Activated T-cell treated with anti-CD3 and anti-CD28 coated beads for 24 hours (primary cell): ENCODE measurements at places on chromosomes 11 and 22.

- no peak for DNase-seq
These were observed 14.3 kb downstream of the TP53AIP1 start for GRCh38 chr11:128928400-128928799.

GRCh38 chr11:128328955-128329551 lies 258.3 kb downstream of the ETS1 start:
- no peak for DNase-seq

DNA sequence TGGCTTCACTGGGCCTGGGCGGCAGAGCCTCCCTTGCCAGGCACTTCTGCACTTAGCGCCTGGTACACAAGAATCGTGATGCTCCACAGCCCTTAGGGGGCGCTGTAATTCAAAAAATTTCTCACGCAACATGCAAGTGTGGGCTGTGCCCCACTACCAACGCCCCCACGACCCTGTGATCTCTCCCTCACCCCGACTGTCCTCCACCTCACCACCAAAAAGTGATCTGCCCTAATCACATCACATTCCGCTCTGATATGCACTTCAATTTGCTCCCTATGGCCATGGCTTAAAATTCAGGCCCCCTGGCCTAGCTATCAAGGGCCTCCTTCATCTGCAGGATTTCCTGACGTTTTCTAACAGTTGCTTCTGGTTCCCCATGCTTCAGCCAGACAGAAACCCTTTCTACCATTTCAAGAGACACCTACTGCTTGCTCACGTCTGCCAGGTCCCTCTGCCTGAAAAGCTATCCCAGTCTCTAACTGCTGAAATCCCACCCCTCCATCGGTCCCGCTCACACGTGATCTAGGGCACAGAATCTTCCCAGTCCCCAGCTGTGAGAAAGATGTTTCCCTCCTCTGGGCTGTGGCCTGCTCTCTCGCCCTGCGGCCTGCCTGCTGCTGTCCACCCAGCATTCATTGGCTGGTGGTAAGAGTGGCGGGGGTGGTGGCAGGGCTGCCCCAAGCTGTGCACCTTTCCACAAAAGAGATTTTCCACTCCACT lies 27.9 kb upstream of the LRRC32 start:
- no peak for DNase-seq

- DNase-seq = no peak
These were observed 195.3 kb upstream of the MTMR2 start for GRCh38 chr11:96119211-96119610.

GRCh38 chr11:7599209-7599608 lies 74.1 kb downstream of the CYB5R2 start:
- no peak for DNase-seq

DNA sequence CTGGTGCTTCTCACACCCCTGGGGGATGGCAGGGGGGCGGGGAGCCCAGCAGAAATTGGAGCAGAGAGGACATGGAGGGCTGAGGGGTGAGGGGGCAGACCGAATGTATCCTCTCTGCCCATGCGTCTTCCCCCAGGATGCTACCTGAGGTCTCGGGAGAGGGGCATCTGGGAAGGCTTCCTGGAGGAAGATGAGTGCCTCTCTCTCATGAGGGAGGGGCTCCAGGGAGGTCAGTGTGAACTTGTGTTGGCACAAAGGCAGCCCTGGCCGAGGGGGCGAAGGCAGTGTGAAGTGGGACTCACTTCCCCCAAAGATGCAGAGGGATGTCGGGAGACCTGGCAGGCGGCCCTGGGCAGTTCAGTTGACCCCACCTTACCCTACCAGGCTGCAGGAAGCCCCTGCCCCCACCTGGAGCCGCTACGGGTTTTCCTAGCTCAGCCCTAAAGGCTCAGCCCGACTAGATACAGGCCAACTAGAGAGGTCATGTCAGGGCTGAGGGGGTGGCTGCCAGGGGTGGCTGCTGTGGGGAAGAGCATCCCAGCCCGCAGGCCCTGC lies 10.4 kb downstream of the ASCL2 start:
- DNase-seq = no peak

DNA sequence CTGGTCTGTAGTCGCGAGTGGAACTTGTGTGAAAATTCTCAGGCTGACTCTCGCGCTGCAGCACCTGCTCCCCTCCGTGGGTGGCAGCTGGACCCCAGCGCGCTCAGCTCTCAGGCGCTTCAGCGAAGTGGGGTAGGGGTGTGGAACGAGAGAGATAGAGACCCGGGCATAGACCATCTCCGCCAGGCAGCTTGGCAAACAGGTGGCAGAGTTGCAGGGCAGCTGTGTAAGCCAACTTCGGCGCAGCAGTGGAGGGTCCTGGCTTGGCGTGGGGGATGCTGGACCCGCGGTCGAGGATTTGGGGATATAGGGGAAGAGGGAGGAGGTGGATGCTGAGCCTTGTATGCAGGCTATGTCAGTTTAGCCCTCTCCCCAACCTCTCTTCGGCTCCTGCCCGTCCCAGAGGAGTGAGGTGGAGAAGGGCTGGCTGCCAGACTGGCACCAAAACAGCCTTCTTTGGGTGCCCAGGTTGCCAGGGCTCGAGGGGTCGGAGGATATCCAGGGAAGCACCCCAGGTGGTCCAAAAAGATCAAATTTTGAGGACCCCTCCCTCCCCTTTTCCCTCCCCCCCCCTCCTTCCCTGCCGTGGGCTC lies 746 bp upstream of the CALCB start:
- no peak for DNase-seq

DNA sequence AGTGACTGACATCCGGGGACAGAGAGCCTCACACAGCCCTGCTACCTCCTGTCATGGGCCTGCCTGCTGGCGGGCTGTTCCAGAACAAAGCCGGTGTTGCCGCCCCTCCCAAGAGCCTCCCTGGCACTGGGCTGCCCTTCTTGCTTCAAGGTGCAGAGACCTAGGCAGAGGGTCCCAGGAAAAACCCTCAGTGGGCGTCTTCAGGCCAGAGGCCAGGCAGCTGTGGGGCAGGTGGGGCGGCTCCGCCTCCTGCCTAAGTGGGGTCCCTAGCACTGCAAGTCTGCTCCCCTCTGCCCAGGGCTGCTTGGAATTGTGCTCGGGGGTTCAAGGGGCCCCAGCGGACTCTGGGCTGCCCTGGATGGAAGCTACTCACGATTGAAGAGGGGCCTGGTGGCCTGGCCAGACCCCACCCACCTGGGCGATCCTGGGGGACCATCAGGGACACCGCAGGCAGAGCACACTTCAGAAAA lies 20.4 kb upstream of the GNB1L start:
- no peak for DNase-seq

GRCh38 chr11:61954851-61955421 lies 4.8 kb downstream of the BEST1 start:
- DNase-seq = no peak

DNA sequence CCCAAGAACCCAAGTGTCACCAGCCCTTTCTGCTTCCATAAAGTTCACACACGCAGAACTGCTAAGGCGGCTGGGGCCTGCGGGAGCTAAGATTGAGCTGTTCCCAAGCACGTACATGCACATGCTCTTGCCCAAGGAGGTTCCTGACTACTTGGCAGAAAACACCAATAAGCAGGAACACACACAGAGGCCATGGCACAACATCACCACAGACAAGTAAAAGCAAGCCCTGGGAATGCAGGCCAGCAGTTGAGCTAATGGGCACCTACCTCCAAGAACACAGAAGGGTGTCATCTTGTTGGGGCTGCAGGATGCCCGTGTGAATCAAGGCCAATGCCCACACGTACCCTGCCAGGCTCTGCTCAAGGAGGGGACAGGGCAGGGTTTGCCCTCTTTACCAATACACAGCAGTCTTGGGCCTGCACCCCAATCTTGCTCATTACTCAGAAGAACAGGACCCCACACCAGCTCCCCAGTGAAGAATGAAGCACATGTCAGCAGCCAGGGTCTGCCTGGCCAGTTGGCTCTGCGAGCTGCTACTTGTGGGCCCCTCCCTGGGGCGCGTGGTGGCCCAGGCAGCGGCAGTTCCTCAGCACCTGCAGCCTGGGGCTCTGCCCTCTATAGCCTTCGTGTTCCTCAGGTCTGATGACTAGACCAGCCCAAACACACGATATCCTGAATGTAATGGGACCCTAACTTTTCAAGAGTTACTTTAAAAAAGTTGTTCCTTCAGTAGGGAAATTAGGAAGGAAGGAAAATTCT lies 32.3 kb upstream of the CYP2D6 start:
- DNase-seq = no peak

DNA sequence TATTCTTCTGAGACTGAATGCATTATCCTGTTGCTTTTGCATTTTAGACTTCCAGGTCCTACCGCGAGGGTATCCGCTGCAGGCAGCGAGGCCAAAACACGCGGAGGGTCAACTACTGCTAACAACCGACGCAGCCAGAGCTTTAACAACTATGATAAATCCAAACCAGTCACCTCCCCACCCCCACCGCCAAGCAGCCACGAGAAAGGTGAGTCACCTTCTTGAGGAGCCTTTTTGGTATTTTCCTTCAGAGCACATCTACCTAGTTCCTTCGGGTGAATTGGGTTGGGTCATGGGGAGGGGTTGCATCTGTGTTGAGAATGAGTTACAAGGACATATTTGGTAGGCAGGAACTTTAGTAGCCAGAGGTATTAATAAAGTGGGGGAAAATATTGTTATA lies 179.8 kb downstream of the NAV2 start:
- DNase-seq = no peak

GRCh38 chr11:69119190-69119589 lies 36.5 kb upstream of the SMIM38 start:
- DNase-seq = no peak
